ENCODE measurements at places on chromosomes 5 and 9.

GRCh38 chr9:1938135-1938534 lies 77.0 kb upstream of the SMARCA2 start:
- DNase-seq = no peak

GRCh38 chr5:62341783-62342475 lies 35.9 kb downstream of the KIF2A start:
- peak; percentile 17 for DNase-seq

GRCh38 chr5:76956033-76956432 lies 3.2 kb downstream of the CRHBP start:
- DNase-seq = no peak

GRCh38 chr5:143399616-143400540 lies 3.6 kb downstream of the NR3C1 start:
- no peak for DNase-seq

- DNase-seq = no peak
Observed at GRCh38 chr5:168404365-168404764, 81.9 kb upstream of the RARS1 start.

DNA sequence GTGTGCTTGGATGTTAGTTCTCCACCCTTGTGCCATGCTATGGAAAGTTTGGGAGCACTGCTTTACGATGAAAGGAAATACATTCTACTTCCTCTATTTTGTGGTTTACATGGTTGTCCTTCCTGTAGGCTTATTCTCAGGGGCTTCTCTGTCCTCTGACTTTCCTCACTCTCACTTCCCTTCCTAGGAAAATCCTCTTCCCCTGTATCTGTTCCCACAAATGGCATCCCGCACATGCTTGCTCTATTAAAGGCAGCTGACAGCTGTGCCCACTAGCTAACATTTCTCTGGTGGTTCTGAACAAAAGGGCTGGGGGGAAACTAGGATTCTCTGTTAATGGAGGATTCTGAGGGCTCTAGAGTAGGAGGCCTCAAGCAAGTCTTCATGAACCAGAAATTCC lies 52.4 kb downstream of the FAM170A start:
- DNase-seq = no peak

- no peak for DNase-seq
Observed at GRCh38 chr5:39080597-39081204, 6.5 kb upstream of the RICTOR start.

DNA sequence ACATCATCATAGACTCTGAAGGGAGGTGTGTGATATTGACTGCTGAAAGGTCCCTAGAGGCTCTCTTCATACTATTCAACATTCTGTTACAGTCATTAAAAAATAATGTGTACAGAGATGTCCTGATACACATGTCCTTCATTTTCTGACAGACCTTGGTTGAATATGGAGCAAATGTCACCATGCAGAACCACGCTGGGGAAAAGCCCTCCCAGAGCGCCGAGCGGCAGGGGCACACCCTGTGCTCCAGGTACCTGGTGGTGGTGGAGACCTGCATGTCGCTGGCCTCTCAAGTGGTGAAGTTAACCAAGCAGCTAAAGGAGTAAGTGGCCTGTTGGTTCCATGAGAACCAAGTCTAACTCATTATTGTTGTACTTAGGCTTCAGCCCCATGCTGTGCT lies 132.4 kb downstream of the SNCAIP start:
- DNase-seq = no peak

- DNase-seq = no peak
Observed at GRCh38 chr5:134600600-134600999, 32.0 kb downstream of the SAR1B start.

- DNase-seq = no peak
Observed at GRCh38 chr5:102778478-102778877, 23.4 kb downstream of the PAM start.

DNA sequence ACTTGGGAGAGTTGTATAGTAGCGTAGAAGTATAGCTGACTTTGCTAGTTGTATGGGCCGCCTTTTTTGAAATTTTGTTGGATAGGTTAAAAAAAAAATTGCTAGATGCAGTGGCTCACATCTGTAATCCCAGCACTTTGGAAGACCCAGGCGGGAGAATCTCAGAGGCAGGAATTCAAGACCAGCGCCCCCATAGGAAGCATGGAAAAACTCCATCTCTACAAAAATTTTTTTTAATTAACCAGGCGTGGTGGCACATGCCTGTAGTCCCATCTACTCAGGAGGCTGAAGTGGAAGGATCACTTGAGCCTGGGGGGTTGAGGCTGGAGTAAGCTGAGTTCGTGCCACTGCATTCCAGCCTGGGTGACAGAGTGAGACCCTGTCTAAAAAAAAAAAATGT lies 59.2 kb downstream of the SMC5 start:
- DNase-seq = no peak

- no peak for DNase-seq
Observed at GRCh38 chr5:119037496-119038215, 33.2 kb upstream of the DMXL1 start.

DNA sequence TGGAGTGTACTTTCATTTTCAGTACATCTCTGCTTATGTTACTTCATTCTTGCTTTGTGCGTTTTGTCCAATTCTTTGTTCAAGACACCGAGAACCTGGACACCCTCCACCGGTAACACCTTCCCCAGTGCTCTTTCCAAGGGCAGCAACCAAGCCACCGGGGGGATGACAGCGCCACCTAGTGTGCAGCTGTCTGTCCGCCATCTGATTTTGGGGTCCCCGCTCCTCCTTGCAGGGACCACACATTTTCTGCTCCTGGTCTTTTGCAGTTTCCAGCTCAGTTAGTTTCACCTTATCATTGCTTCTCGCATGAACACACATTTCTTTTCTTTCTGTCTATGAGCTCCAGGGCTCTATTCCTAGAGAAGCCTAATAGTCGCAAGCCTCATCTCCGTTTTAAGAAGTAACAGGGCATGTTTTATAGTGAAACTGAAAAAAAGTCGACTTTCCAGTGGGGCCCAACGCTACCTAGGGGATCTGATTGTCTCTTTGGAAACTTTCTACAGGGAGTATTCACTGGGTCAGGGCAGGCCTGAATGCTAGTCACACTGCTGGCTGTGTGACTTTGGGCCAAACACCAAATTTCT lies 152.1 kb downstream of the FSTL4 start:
- DNase-seq = peak; percentile 50

GRCh38 chr9:132077881-132078698 lies 1.6 kb downstream of the MED27 start:
- no peak for DNase-seq

- no peak for DNase-seq
Observed at GRCh38 chr5:87300744-87301143, 33.1 kb downstream of the RASA1 start.

GRCh38 chr5:91306497-91306896 lies 76.6 kb downstream of the ARRDC3 start:
- DNase-seq = no peak

GRCh38 chr9:80320480-80320879 lies 748.7 kb downstream of the TLE4 start:
- DNase-seq = no peak

DNA sequence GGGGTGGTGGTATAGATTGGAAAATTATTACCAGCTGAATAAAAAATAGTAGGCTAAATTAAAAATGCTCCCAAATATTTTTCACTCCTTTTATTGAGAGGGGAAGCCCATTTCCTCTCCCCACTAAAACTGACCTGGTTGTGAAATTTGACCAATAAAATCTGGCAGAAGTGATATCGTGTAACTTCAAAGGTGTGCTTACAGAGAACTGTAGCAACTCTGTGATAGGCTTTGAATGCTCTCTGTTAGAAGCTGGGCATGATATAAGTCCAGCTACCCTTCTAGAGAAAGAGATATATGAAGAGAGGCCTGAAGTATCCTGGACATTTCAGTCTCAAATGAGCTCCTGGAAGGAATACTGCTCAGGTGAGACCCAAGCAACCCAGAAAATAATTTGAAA lies 10.2 kb upstream of the RFK start:
- no peak for DNase-seq

DNA sequence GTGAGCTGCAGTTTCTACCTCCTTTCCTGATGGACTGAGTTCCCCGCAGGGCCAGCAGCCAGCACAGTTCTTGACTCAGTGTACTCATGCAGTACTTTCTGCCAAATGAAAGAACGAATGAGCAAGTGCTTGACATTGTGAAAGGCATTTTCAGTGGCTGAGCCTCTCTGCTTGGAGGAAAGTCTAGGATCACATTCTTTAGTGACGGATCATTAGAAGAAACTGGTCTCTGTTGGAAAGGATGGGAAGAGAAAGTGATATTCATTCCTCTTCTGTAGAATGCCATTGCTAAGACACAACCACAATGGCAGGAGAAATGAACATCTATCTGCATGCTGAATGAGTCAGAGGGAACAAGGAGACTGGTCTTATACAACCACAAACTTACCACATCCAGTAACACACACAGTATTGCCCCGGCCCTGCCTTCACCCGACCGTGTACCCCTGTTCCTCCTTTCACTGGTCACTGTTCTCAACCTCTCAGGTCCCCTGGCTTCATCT lies 206.9 kb downstream of the CRB2 start:
- peak; percentile 70 for DNase-seq

- no peak for DNase-seq
Observed at GRCh38 chr9:23557689-23558088, 268.4 kb downstream of the ELAVL2 start.

DNA sequence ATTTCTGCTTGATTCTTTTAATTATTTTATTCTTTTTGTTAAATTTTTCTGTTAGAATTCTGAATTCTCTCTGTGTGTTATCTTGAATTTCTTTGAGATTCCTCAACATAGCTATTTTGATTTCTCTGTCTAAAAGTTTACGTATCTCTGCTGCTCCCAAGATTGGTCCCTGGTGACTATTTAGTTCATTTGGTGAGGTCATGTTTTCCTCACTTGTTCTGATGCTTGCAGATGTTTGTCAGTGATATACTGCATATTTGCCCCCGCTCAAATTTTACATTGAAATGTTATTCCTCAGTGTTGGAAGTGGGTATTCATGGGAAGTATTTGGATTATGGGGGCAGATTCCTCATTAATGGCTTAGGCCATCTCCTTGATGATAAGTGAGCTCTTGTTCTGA lies 105.3 kb downstream of the PRDM9 start:
- no peak for DNase-seq

GRCh38 chr5:83991566-83992224 lies 271.0 kb upstream of the HAPLN1 start:
- DNase-seq = no peak

GRCh38 chr5:124951105-124951504 lies 204.7 kb upstream of the ZNF608 start:
- DNase-seq = no peak

DNA sequence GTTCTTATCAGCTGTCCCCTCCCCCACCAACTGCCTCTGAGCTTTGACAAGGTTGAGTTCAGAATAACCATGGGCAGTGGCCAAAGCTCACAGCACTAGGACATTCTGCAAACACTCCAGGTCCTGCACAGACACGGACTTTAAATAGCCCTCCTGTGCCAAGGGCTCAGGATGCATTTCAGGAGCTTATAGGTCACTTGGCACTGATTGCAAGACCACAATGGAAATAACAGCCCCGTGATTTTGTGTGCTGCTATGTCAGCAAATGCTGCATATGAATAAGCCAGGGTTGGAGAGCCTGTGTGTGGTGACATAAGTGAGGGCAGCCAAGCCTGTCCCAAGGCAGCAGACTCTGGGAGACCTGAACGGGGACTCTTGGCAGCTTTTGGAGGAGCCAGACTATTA lies 150.7 kb downstream of the DMRT2 start:
- DNase-seq = no peak

DNA sequence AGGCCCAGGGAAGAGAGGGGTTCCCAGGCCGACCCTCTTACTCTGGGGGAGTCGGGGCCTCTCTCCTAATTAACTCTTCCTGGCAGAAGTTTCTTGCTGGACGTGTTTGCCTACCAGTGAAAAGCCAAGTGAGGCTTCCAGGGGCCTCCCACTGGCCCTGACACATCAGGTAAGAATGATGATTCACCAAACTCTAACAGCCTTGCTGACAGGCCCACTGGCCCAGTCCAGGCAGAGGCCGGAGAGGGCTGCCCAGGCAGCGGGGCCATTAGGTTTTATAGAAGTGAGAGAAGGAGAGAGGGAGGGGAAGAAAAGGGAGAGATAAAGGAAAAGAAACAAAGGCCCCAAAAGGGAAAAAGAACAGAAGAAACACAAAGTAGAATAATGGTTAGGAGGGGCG lies 50.8 kb upstream of the FOXE1 start:
- no peak for DNase-seq

GRCh38 chr9:131739133-131739958 lies 530 bp downstream of the RAPGEF1 start:
- DNase-seq = peak; percentile 14

- DNase-seq = no peak
Observed at GRCh38 chr5:74516211-74516636, 124.3 kb downstream of the ENC1 start.

DNA sequence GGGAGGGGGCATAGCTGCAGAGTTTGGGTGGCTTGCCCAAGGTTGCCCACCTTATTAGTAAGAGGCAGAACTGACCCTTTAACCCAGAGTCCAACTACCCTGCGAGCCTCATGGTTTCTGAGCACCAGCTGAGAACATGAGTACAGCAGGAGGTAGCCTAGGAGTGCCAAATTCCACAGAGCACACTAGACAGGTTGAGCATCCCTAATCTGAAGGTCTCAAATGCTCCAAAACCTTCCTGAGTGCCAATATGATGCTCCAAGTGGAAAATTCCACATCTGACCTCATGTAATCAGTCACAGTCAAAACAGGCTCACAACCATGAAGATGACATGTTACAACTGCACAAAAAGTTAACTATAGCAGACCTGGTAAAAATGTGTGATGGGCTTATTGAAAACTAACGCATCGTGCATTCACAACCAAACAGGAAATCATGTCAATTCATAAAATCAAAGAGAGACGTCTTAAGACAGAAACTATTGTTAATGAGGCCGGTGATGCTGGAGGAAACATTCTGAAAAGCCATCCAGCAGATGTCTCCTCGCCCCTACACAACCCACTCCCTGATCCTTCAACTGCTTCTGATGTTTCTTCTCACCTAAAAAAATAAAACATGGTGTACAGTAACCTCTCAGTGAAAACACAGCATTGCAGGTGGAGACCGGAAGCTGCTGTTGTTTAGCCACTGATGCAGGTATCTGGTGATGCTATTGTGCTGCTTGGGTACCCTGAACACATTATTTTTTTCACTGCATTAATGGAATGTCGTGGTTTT lies 25.0 kb downstream of the PTCH1 start:
- no peak for DNase-seq

DNA sequence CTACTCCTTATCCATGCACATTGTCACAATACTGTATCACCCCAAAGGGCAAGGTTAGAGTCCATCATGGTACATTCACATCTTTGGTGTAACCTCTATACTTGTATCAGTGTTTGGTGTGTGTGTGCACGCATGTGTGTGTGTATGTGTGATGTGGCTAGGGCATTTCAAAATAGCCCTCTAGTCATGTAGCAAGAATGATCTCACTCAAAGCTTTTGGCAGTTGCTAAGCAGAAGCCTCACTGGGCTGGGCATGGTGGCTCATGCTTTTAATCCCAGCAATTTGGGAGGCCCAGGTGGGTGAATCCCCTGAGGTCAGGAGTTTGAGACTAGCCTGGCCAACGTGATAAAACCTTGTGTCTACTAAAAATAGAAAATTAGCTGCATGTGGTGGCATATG lies 245.3 kb downstream of the ADGRV1 start:
- DNase-seq = no peak

DNA sequence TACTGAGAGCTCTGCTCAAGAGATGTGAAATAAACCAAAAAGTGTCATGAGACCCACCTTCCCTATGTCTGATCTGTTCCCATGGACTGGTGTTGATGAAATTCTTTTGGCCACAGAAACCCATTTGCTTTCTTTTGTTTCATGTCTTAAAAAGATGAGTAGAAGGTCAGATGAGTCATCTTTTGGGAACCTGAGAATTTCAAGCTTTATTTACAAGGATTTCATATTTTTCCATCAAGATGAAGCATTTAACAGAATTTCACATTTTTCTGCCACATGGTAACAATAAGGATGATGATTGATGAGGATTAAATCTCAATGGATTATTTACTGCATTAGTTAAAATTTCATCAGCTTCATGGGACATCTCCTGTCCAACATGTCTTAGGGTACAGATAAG lies 337.8 kb downstream of the DEPDC1B start:
- no peak for DNase-seq
